ENCODE measurements at places on chromosomes 1 and 21. TPM values are rescaled to one million over a fixed set of nuclear protein-coding genes. Genes with fewer than 3 reads are reported as not detected.

Gene RNF223
- total RNA-seq, result not detected

Gene OSCP1
- total RNA-seq, result 5.5 TPM

Gene S100A1
- not detected for total RNA-seq

Gene ANGPTL7
- total RNA-seq, result not detected

Gene SH2D5
- total RNA-seq, result 0.46 TPM

Gene FABP3
- 9.0 TPM for total RNA-seq

Gene NTNG1
- 0.15 TPM for total RNA-seq

Gene LAX1
- under 0.01 TPM for total RNA-seq

Gene SH2D1B
- not detected for total RNA-seq

Gene BRINP3
- not detected for total RNA-seq

Gene OR2L8
- 0.30 TPM for total RNA-seq

Gene GPR37L1
- total RNA-seq, result not detected

Gene RASAL2
- total RNA-seq, result 14.3 TPM
